ENCODE measurements at places on chromosomes 7 and 10.

DNA sequence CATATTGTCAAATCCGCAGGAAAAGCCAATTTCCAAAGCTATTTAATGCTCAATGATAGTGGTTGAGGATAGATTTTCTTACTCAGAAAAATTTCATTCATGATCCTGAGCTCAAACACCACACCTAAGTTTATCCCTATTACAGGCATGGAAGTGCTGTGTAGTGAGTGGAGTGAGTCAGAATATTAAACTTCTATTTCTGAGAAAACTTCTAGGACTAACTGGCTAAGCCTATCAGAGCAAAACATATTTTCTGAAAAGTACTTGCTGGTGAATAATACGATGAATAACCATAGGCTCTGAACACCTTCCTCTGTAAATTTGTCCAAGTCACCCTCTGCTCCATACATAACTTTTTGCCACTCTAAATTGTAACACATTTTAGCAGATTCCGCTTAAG, 221.5 kb downstream of the SUGCT start:
- DNase-seq, result peak; percentile 32

DNA sequence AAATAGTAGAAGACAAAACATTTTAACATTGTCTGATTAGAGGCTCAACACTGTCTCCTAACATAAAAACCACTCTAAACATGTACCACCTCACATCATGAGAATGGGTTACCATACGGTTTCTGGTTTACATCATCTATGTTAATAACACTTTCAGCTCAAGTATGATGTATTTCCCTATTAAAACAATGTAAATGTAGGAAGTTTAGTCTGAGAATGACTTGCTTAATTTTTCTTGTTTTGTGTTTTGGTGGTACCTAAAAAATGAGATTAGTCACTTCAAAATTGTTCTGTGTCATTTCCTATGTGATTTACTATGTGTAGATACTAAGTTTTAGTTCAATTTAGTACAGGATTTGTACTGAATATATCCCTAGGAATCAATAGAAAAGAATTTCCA, 195.8 kb upstream of the SEMA3C start:
- DNase-seq, result peak; percentile 21

GRCh38 chr7:85703251-85704010, 516.6 kb upstream of the SEMA3D start:
- no peak for DNase-seq

DNA sequence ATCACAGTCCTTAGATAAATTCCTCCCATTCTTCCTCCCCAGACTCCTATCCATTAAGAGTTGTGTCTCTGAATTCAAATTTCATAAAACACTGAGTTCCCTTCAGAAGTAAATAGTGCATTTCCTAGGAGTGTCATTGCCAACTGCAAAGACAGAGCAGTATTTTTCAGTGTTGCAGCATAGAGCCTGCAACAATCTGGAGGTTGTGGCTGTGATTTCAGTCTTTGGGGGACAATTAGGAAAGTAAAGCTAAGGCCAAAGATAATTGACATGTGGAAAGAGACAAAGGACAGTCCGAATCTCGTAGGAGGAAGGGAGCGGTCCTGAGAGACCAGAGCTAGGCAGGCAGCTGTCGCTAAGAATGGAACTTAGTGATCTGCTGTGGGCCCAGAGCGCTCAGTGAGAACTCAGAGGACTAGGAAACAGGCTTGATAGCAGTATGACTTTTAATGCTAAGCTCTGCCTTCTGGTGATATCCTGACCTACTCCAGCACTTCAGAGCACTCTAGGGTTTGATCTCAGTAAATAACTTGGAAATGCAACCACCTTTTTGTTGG, 46.2 kb downstream of the PRPF18 start:
- no peak for DNase-seq

GRCh38 chr10:47423476-47423875, 39.4 kb upstream of the ZNF488 start:
- DNase-seq, result no peak

DNA sequence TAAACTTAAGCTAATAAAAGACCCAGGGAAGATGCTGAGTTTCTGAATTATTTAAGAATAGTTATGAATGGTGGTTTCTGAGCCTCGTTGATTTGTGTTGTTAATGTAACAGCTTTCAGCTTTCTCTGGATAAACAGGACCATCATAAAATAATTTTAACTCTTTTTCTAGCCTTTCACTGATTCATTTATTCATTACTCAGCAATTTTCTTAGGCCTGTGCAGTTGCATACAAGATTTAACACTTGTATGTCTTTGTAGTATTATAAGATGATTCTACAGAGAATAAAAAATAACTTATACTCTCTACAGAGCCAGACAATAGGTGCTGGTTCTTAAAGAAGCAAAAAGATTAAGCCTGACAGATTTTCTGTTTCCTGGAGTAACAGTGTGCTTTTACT, 29.3 kb downstream of the TMEM196 start:
- no peak for DNase-seq

- no peak for DNase-seq
These were observed 456.1 kb upstream of the FOXK1 start for GRCh38 chr7:4225881-4226523.

DNA sequence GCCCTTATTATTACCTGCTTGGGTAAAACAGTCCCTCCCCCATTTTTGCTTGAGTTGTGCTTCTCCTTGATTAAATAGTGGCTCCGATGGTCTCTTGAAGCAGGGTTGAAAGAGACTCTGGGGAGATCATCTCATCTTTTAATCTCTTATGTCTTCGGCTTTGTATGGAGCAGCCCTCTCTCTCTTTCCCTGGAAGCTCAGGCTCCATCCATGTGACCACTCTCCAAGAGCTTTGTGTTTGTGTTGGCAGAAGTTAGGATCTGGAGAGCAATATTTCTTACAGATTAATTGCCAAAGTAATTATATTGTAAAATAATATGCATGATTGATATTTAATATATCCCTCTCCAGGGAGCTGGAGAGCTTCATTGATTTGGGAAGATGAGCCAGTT, 76.9 kb downstream of the LRRC4 start:
- DNase-seq, result no peak

DNA sequence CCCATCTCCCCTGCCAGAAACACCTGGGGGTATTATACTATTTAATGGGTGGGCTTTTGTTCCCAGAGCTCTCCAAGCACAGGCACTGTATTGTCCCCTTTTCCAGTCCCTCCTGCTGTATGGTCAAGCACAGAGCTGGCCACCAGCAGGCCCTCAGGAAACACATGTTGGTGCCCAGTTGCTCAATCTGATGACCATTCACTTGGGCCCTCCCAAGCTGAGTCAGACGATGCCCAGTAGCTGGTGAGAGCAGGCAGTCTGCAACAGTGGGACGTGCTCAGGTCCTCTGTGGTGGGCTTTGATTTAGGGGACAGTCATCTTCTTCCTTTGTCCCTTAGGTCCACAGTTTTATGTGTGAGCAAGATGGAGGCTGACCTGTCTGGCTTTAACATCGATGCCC, 11.8 kb downstream of the SFXN2 start:
- no peak for DNase-seq

Measured in fibroblast of skin of right quadriceps (primary cell).